Endodermal cell (in vitro differentiated cells): ENCODE measurements at places on chromosomes 6 and 20. TPM values are rescaled to one million over a fixed set of nuclear protein-coding genes. Genes with fewer than 3 reads are reported as not detected.

DNA sequence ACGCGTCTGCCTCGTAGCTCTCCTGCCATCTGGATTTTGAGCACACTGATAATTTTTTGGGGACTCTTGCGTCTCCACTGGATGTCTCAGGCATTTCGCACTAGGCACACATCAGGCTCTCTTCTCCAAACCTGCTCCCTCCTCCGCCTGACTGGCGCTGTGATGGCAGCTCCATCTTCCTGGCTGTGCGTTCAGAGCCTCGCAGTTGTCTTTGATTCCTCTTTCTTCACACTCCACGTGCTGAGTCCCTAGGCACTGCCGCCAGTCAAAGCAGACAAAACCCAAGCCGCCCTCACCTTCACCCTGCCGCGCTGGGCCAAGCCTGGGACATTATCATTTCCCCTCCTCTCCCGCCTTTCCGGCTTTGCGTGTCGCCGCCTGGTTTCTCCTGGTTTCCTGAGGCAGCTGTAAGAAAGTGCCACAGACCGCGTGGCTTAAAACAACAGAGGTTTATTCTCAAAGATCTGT is 778 bp downstream of the PSMG4 start:
- H3K27ac ChIP-seq: peak overlapping the region; percentile 14
- H3K36me3 ChIP-seq: no peaks in the 10 kb centered on the region
- peak; percentile 82 for DNase-seq
- peaks cover 18% of the 10 kb centered on the region for H3K27me3 ChIP-seq

DNA sequence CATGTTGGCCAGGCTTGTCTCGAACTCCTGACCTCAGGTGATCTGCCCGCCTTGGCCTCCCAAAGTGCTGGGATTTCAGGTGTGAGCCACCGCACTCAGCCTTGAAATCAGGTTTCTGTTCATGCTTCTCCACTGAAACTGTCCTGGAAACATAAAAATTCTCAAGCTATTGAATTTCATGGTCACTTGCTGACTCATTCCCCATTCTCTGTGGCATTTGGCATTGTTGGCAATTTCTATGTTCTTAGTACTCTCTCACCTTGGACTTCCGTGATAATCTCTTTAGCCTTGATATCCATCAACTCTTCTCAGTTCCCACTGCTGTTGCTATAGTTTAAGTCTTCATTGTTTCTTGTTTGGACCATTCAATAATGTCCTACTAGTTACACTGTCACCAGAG is 6.2 kb downstream of the SEL1L2 start:
- H3K27ac ChIP-seq: no peak overlapping the region
- no peak for DNase-seq
- H3K36me3 ChIP-seq: no peaks in the 10 kb centered on the region
- no peak overlapping the region for H3K4me3 ChIP-seq
- H3K27me3 ChIP-seq: no peaks in the 10 kb centered on the region
- no peaks in the 10 kb centered on the region for H3K4me1 ChIP-seq

DNA sequence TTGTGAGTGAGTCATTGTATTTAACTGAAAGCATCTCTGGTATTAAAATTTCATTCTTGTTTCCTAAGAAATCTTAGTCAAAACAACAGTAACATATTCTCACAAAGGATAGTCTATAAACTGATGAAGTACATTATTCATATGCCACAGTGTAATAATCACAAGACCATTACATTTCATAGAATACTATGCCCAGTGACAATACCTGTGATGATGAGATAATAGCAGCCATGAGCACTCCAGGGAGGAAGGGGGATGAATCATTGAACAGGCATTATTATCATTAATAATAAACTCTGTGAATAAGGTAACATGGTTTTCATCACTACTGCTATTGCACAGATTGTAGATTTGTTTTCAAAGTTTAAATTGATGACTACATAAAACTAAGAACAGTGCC is 667.9 kb downstream of the EPM2A start:
- H3K4me3 ChIP-seq: no peak overlapping the region
- no peaks in the 10 kb centered on the region for H3K36me3 ChIP-seq
- no peak for DNase-seq
- no peak overlapping the region for H3K27ac ChIP-seq
- H3K4me1 ChIP-seq: no peaks in the 10 kb centered on the region
- H3K27me3 ChIP-seq: no peaks in the 10 kb centered on the region

DNA sequence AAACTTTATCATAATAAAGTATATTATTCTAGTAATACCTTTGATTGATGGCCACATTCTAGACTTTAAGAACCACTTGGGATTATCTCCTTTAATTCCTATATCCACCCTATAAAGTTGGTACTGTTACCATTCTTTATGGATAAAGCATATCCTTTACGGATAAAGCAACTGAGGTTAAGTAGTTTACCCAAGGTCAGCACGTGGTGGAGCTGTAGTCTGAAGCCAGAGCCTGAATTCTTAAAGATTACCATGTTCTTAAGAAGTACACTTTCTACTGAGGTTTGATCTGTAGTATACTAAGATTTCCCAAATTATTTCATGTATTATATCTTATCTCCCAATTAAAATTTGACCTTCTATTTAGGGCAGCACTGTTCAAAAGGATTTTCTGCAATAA is 3.0 kb upstream of the NCOA7 start:
- no peak for DNase-seq
- H3K36me3 ChIP-seq: no peaks in the 10 kb centered on the region
- no peak overlapping the region for H3K27ac ChIP-seq
- H3K4me3 ChIP-seq: no peak overlapping the region
- H3K27me3 ChIP-seq: no peaks in the 10 kb centered on the region

DNA sequence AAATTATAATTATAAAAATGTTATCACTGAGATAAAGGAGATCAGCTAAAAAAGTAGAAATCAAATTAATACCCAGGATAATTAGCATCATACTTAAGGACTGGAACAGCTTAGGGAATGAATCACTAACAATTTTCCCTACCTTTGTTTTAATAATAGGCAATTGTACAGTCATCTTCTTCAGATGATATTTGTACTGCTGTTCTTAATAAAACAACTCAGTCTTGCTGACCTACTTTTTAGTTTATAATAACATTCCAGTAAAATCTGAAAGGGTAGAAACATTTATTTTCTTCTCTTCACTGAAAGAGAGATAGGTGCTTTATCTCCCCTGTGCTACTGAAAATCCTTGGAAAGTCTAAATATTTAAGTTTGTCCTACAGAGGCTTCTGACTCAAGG is 271.2 kb upstream of the THEMIS start:
- no peaks in the 10 kb centered on the region for H3K4me1 ChIP-seq
- no peaks in the 10 kb centered on the region for H3K27me3 ChIP-seq
- DNase-seq: no peak
- no peak overlapping the region for H3K27ac ChIP-seq
- H3K4me3 ChIP-seq: no peak overlapping the region
- no peaks in the 10 kb centered on the region for H3K36me3 ChIP-seq

GRCh38 chr20:23451956-23452487 is 654 bp downstream of the CST11 start:
- H3K36me3 ChIP-seq: no peaks in the 10 kb centered on the region
- no peak overlapping the region for H3K27ac ChIP-seq
- H3K4me1 ChIP-seq: no peaks in the 10 kb centered on the region
- no peak for DNase-seq
- no peaks in the 10 kb centered on the region for H3K27me3 ChIP-seq
- no peak overlapping the region for H3K4me3 ChIP-seq

DNA sequence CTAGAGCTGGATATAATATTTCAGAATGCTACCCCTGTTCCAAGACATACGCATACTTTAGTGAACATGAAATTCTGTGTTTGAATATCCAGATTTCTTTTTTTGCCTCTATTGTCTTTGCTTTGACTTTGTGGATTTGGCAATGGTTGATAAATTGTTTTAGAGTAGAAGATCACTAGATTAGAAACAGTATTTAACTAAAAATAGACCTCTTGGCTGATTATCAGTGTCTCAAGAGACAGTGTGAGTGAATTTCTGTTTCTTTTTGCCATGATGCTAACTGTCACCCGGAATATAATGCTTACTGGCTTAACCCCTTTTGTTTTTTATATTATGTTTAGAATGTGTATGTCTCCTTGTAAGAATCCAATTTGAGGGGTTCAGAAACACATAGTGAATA is 102.5 kb downstream of the PLCB1 start:
- no peak overlapping the region for H3K4me3 ChIP-seq
- H3K4me1 ChIP-seq: no peaks in the 10 kb centered on the region
- H3K27ac ChIP-seq: no peak overlapping the region
- H3K27me3 ChIP-seq: no peaks in the 10 kb centered on the region
- DNase-seq: no peak

- peak overlapping the region; percentile 52 for H3K27ac ChIP-seq
- H3K4me1 ChIP-seq: no peaks in the 10 kb centered on the region
- H3K36me3 ChIP-seq: no peaks in the 10 kb centered on the region
- H3K4me3 ChIP-seq: peak overlapping the region; percentile 95
Measured at GRCh38 chr6:33391922-33392594, 435 bp downstream of the KIFC1 start.

- no peak overlapping the region for H3K4me3 ChIP-seq
- no peak overlapping the region for H3K27ac ChIP-seq
- no peaks in the 10 kb centered on the region for H3K4me1 ChIP-seq
- no peak for DNase-seq
Measured at GRCh38 chr6:121711472-121711871, 276.0 kb downstream of the GJA1 start.

GRCh38 chr20:41782255-41782654 is 164.1 kb upstream of the CHD6 start:
- H3K36me3 ChIP-seq: no peaks in the 10 kb centered on the region
- H3K27ac ChIP-seq: no peak overlapping the region
- H3K4me1 ChIP-seq: no peaks in the 10 kb centered on the region
- no peaks in the 10 kb centered on the region for H3K27me3 ChIP-seq
- DNase-seq: no peak

DNA sequence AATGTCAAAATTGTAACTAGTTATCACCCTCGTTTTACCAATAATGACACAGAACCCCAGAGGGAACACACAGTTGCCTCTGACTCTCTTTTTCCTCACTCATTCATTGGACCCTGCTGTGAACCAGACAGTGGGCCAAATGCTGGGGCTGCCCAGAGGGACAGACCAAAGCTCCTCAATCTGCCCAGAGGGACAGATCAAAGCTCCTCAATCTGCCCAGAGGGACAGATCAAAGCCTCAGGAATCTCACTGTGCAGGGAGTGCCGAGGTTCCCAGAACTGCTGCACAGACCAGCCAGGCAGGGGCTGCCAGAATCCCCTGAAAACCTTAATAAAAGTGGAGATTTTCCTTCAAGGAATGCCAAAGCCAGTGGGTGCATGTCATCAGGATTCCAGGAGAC is 179.1 kb downstream of the SOD2 start:
- H3K4me1 ChIP-seq: no peaks in the 10 kb centered on the region
- H3K27me3 ChIP-seq: no peaks in the 10 kb centered on the region
- no peak overlapping the region for H3K27ac ChIP-seq
- no peak for DNase-seq

The CDC40 gene
- 25.7 to 28.2 TPM (median 27.3 TPM) in 3 replicates for total RNA-seq

The IMPG1 gene
- total RNA-seq: not detected in 3 replicates

The WFDC10B gene
- not detected in 3 replicates for total RNA-seq

The FYN gene
- total RNA-seq: 70.0 and 71.5 TPM in 2 replicates

The SALL4 gene
- 297 to 409 TPM (median 397 TPM) in 3 replicates for total RNA-seq

The STK4 gene
- 29.2 and 29.6 TPM in 2 replicates for total RNA-seq

The MEI4 gene
- 0.45 and 0.62 TPM in 2 replicates for total RNA-seq
